HCEC 1CT (cell line): ENCODE measurements at places on chromosomes 2 and 18.

GRCh38 chr2:129061069-129061768, 742.6 kb upstream of the HS6ST1 start:
- DNase-seq: no peak

DNA sequence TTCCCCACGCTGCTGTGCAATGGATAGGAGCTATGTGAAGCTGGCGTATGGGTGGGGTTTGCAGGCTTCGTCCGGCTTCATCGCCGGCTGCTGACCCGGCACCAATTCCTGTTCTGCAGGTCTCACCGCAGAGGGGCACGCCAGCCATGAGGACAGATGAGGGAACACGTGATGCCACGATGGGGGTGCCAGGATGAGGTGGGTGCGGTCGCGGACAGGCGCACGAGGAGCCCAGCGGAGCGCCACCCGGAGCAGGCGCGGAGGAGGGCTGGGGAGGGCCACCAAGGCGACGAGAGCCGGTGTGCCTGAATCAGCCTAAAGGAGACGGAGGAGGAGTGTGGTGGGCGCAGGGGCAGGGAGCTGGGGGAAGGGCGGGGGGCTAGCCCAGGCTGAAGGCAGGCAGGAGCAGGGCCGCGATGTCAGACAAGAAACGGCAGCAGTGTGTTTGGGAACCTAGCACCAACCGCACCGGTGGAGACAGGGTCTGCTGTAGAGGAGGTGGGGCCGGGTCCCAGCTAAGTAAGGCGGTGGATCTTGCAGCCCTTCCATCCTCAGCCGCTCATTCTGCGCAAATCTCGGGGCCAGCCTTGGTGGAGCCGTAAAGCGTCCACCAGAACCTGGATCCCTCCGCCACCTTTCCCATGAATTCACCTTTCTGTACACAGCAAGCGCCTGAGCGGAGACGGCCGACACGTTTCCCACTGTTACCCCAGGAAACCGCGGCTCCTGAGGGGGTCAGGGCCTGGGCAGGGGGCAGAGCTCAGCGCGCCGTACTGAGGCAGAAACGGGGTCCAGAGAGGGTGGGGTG, 17.0 kb upstream of the CD8A start:
- DNase-seq: no peak

- DNase-seq: no peak
Measured at GRCh38 chr18:67549946-67550345, 33.4 kb upstream of the DSEL start.

DNA sequence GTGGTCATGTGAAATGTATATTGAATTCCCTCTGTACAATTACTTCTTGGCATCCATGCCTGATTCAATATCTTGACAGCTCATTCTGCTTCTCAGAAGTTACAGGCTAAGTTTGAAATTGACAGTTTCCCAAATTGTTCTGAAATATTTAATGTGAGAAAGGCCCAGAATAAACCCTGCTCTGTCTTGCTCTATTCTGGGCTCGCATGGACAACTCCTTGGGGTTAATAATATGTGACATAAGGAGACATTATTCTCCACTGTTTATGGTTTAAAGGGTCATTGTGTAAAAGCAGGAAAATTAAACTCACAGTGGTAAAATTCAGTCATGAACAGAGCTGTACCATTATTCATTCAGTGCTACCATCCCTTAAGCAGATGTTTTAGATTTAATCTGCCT, 160.7 kb upstream of the CNTNAP5 start:
- no peak for DNase-seq

- no peak for DNase-seq
Measured at GRCh38 chr2:132403146-132403545, 13.5 kb upstream of the GPR39 start.

DNA sequence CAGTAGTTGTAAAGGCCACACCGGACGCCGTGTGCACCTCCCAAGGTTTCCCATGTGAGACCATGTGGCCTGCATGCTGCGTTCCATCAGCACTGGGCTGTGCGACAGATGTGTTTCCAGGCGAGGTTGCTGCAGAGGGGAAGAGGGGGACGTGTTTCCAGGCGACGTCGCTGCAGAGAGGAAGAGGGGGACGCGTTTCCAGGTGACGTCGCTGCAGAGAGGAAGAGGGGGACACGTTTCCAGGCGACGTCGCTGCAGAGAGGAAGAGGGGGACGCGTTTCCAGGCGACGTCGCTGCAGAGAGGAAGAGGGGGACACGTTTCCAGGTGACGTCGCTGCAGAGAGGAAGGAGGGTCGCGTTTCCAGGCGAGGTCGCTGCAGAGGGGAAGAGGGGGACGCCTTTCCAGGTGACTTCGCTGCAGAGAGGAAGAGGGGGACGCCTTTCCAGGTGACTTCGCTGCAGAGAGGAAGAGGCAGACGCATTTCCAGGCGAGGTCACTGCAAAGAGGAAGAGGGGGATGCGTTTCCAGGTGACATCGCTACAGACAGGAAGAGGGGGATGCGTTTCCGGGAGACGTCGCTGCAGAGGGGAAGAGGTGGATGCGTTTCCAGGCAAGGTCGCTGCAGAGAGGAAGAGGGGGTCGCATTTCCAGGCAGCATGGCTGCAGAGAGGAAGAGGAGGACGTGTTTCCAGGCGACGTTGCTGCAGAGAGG, 24.5 kb downstream of the NFATC1 start:
- no peak for DNase-seq

GRCh38 chr2:209463226-209463625, 39.4 kb downstream of the MAP2 start:
- peak; percentile 10 for DNase-seq

DNA sequence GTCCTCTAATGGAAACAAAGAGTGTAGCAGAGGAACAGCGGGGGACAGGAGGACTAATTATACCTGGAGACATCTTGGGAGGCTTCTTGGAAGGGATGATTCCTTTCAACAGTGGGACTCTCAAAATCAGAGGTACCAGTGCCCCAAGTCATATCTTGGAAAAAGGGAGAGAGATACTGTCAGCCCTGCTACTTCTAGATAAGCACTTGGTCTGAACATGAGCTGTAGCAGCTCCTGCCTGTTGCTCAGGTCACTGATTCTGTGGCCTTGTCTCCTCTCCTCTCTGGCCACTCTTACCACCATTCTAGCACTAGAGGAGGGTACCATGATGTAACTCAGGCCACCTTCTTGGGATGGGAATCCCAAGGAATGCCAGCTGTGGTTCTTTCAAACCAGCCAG, 54.5 kb downstream of the MFSD6 start:
- DNase-seq: no peak

GRCh38 chr2:206798000-206798399, 32.6 kb downstream of the FASTKD2 start:
- no peak for DNase-seq

DNA sequence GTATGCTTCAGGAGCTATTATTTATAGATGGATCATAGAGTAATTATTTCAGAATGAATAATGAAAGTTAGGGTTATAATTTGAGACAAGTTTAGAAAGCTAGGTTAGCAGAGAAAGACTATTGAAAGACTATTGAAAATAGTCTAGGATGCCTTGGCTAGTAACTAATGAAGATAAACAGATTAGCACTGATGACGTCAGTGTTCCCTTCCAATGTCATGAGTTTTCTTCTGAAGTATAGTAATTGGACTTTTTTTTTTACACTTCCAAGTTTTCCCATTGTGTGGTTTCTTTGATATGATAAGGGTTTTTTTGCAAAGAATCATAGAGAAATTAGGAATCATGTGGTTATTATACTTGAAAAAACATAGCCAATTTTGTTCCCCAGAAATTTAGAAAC, 1041.5 kb upstream of the CRIM1 start:
- DNase-seq: no peak

- no peak for DNase-seq
Measured at GRCh38 chr18:74447404-74448152, 9.5 kb downstream of the DIPK1C start.

GRCh38 chr2:37501113-37501512, 156.7 kb downstream of the QPCT start:
- DNase-seq: no peak

DNA sequence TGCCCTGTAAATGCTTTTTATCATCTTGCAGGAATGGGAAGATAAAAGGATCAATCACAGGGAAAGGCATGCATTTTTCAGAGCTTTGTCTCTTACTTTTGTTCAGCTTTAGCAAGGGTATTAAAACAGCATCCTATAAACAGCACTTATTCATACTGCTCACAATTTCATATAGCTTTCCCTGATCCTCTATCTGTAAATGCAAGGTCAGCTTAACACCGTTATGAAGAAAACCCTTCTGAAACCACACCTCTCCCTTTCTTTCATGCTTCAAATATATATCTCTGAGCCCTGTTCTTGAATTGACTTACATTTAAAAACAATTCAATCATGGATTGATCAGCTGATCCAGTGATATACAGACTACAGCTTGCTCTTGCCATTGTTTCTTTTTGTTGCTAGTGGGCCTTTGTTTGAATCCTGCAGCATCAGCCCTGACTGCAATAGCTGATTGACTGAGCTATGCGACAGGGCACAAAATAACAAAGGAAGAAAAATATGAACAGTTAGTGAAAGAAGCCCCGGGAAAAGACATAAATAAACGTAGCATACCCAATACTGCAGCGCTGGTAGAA, 795.5 kb upstream of the CDH2 start:
- DNase-seq: no peak

GRCh38 chr2:239259603-239260298, 141.1 kb downstream of the HDAC4 start:
- no peak for DNase-seq

DNA sequence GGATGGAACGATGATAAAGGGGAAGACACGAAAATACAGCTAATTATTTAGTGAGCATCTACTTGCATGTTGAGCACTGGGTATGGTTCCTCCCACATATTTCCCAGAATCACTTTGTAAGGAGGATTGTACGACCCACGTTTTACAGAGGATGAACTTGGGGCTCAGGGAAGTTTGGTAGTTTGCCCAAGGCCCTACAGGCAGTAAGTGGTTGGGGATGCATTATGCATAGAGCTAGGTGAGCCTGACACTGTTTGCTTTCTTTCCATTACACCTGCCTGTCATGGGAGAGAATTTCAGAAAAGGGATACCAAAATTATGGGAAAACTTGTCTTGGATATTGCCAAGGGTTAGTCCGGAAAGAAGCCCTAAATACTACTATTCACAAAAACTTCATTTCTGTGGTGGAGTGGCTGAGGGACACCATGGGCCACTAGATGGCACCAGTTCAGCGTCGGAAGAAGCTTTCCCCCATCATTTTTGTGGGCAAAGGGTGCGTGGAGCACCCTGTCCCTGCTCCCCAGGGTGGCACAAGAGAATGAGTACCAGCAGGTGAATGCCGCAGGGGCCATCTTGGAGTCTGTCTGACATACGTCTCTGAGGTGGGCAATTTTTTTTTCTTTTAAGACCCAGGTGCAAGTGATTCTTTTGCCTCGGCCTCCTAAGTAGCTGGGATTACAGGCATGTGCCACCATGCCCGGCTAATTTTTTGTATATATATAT, 23.5 kb upstream of the C18orf32 start:
- DNase-seq: peak; percentile 41
